Kidney capillary endothelial cell (primary cell): ENCODE measurements at places on chromosomes 11 and 22.

DNA sequence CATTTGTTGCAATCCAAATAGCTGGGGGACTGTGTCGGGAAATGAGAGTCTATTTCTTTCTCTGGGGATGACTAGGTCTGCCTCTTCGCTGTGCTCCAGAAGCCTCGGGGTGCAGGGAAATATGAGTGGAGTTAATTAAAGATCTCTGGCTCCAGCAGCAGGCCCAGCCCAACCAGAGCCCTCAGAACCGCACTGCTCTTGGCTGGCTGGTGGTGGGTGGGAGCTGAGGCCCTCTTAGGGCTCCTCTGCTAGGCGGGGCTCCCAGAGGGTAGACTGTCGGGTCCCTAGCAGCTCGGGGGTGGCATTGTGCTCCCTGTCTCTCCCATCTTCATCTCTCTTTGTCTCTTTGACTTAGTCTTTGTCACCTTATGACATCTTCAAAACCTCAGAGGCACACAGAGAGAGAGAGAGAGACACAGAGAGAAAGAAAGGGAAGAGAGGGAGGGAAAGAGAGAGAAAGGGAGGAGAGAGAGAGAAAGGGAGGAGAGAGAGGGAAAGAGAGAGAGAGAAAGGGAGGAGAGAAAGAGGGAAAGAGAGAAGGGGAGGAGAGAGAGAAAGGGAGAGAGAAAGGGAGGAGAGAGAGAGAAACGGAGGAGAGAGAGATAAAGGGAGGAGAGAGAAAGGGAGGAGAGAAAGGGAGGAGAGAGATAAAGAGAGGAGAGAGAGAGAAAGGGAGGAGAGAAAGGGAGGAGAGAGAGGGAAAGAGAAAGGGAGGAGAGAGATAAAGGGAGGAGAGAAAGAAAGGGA is 20.2 kb downstream of the MPPED1 start:
- DNase-seq: no peak

DNA sequence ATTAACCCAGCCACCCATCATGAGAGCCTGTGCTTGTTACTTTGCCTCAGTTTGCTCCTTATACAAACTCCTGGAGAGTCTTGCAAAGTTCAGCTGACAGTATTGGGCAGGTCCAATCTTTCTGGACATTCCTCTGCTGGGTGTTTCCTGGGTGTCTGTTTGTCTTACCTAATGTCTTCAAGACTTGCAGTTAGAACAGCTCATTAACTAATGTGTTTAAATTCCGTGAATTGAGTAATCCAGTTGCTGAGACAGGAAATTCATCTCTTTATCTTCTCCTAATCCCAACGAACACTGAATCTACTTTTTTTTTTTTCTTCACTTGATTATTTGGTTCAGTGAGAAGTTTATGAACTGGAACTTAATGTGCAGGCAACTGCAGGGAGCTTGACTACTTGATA is 20.6 kb downstream of the BCO2 start:
- no peak for DNase-seq

DNA sequence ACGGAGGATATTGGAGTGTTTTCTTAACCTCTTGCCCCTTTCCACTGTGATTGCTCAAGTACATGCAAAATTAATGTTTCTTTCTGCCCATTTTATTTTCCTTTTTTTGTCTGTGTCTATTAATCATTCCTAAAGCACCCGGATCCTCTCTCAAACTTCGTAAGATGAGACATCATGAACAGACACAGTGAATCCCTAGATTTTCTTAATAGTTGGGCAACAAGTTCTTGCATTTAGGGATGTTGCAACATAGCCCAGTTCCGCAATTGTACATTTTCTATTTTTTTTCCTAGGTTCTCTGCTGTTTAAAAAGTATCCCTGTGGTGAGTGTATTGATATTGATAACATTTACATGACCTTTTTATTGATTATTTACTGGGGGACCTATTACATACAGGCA is 2.9 kb downstream of the FAM111A start:
- DNase-seq: no peak

GRCh38 chr11:1694064-1694845 is 2.7 kb upstream of the KRTAP5-6 start:
- DNase-seq: peak; percentile 85

GRCh38 chr11:74611369-74611861 is 19.0 kb downstream of the POLD3 start:
- DNase-seq: peak; percentile 35

DNA sequence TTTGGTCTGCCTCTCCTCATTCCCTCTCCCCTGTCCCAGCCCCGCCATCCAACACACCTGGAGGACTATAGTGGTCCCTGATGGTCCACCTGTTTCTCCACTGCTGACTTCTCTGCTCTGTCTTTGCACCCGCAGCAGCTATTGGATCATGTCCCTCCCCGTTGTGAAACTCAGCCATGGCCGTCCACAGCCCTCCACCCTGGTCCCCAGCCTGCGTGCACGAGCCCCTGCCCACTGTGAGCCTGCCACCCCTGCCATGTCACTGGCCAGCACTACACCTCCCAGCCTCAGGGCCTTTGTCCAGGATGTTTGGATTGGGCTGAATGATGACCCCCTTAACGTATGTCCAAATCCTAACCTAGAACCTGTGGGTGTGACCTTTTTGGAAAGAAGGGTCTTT is 47.7 kb upstream of the SMIM38 start:
- DNase-seq: no peak

DNA sequence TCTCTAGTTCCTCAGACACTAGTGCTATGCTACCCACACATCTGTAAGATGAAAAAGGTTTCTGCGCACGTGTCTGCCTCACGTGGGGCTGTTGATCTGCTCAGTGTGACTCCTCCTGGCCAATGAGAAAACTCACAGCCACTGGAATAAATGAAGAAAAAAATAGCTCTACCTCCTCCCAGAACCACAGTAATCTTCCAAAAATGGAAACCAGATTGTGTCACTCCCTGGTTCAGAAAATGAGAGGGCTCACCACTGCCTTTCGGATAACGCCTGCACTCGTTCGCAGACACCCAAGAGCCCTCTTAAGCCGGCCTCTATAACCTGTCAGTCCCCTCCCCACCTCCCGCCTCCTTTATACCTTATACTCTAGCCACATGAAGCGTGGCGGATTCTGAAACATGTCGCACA is 5.1 kb downstream of the APBB1 start:
- no peak for DNase-seq

GRCh38 chr22:37235897-37236607 is 8.0 kb downstream of the RAC2 start:
- DNase-seq: no peak

DNA sequence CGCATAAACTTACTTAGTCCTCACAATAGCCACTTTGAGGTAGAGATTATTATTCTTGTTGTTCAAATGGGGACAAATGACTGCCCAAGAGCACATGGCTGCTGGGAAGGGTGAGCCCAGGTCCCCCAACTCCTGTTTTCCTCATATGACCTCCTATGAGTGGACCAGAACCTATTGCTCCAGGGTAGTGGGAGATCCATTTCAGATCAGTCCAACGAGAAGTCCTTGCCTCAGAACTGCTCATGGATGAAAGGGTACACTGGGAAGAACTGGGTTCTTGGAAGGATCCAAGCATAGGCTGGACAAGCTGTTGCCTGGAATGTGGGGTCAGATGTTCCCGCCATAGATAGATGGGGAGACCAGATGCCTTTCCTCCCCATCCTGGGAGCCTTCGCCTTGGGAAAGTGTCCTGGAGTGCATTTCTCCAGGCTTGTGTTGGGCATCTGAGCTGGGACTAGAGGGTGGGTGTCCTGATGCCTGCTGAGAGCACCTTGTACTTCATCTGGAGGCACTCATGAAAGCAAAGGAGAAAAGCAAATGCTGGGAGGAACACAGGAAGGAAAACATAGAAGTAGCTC is 146.3 kb upstream of the B3GAT1 start:
- no peak for DNase-seq

- no peak for DNase-seq
These were observed 135.9 kb downstream of the FDX1 start for GRCh38 chr11:110565357-110566336.

DNA sequence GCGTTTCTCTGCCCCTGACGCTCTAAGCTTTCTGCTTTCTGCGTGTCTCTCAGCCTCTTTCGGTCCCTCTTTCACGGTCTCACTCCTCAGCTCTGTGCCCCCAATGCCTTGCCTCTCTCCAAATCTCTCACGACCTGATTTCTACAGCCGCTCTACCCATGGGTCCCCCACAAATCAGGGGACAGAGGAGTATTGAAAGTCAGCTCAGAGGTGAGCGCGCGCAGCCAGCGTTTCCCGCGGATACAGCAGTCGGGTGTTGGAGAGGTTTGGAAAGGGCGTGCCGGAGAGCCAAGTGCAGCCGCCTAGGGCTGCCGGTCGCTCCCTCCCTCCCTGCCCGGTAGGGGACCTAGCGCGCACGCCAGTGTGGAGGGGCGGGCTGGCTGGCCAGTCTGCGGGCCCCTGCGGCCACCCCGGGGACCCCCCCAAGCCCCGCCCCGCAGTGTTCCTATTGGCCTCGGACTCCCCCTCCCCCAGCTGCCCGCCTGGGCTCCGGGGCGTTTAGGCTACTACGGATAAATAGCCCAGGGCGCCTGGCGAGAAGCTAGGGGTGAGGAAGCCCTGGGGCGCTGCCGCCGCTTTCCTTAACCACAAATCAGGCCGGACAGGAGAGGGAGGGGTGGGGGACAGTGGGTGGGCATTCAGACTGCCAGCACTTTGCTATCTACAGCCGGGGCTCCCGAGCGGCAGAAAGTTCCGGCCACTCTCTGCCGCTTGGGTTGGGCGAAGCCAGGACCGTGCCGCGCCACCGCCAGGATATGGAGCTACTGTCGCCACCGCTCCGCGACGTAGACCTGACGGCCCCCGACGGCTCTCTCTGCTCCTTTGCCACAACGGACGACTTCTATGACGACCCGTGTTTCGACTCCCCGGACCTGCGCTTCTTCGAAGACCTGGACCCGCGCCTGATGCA is at the start of gene MYOD1:
MYOD1 (plus strand) TSS at position 544 of the 910 bp plus-strand sequence; CDS start at position 756, 212 bp downstream.
- no peak for DNase-seq

GRCh38 chr11:291281-292210 is 2.6 kb downstream of the PGGHG start:
- DNase-seq: no peak

GRCh38 chr11:130146796-130147195 is 12.8 kb upstream of the ST14 start:
- no peak for DNase-seq

GRCh38 chr11:3796801-3797328 is 489 bp downstream of the NUP98 start:
- peak; percentile 24 for DNase-seq

DNA sequence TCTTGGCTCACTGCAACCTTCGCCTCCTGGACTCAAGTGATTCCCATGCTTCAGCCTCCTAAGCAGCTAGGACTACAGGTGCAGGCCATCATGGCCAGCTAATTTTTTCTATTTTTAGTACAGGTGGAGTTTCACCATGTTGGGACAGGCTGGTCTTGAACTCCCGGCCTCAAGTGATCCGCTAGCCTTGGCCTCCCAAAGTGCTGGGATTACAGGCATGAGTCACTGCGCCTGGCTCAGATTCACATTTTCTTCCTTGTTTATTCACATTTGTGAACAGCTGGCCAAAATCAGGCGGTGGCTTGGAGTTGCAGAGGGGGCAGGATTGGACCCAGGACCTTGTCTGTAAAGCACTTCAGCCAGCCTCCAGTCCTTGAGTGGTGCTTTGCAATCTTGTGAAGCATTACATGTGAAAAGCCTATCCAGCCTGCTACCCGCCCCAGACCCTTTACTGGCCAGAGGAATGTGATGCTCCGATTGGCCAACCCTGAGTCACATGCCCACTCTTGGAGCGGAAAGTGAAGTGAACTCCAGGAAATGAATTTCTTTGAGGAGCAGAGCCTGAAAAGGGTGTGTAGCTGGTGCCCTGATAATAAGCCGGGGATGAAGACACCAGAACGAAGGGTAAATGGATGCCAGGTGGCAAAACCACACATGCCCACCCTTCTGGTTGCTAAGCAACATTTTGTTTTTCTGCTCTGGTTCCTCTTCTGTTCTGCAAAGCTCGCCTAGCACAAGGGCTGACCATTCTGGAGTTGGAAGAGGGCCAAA is 62.6 kb upstream of the PTPRJ start:
- no peak for DNase-seq

GRCh38 chr11:34167961-34168360 is 62.5 kb downstream of the NAT10 start:
- DNase-seq: no peak

DNA sequence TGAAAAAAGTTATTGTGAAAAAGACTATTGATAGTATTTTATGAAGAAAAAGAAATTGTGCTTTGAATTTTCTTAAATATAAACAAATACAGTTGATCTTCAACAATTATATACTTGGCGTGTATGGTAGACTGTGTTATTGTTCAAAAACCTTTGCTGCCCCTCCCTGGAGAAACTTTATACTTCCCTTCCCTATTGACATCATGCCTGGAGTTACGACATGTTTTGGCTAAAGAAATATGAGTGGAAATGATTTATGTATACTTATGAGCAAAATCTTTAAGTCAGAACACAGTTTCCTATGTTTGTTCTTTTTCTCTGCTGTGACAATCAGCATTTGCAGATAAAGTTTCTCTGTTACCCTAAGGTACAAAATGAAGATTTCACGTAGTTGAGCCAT is 243.8 kb downstream of the TMEM135 start:
- peak; percentile 60 for DNase-seq

GRCh38 chr11:105840391-105840790 is 181.6 kb downstream of the MSANTD4 start:
- DNase-seq: no peak

- DNase-seq: no peak
These were observed 14.8 kb downstream of the SLC3A2 start for GRCh38 chr11:62895501-62895900.

- no peak for DNase-seq
These were observed 84.5 kb downstream of the TRAF6 start for GRCh38 chr11:36425561-36426081.

DNA sequence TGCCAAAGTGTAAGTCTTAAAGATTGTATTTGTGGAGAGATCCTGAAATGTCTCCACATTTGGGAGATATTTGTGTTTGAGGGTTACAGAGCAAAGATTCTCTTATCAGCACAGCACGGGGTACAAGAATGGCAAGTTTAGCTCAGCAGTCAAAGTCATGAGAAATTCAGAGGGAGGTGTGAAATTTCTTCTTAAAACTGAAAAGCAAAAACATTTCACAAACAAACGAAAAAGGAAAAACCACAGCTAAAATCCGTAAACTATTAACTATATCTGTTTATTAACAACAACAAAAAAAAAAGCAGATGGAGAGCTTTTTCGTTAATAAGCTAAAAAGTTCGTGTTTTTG is 40.9 kb upstream of the ETS1 start:
- no peak for DNase-seq

DNA sequence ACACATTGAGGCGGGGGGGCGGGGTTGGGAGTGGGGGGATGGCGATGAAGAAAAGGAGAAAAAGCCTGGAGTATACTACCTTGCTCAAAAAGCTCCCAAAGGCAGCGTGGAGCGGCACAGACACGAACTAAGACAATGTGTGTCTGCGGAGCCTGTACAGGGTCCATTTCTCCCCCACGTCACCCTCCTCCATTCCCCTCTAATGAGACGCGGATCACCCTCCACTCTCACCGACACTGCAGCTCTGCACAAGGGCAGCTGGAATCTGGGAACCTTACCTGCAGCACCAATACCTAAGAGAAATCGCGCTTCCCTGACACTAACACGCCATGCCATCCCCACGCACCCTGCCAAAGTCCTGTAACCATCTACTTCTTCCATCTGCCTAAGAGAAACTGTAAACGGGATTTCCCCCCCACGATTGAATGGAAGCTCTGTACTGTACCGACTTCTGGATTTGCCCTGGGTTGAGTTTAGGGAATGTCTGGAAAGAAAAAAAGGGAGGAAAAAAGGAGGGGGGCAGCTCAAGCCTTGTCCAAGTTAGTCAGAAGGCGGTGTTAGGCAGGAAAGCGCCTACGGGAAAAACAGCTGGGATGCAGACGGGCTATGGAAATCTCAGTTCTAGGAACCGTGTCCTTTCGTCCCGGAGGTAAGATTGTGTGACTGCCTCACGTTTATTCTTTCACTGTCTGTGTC is 125.7 kb upstream of the C11orf58 start:
- no peak for DNase-seq

- no peak for DNase-seq
These were observed 28.1 kb upstream of the KIRREL3 start for GRCh38 chr11:127028648-127029047.
